GM23248 (cell line): ENCODE measurements at places on chromosomes 2 and 18. TPM values are rescaled to one million over a fixed set of nuclear protein-coding genes. Genes with fewer than 3 reads are reported as not detected.

GRCh38 chr18:62434798-62435197 lies 88.0 kb upstream of the ZCCHC2 start:
- DNase-seq: peak; percentile 36

GRCh38 chr2:196247976-196248280 lies 76.5 kb upstream of the STK17B start:
- DNase-seq: no peak

- peak; percentile 6 for DNase-seq
Observed at GRCh38 chr18:42649331-42650035, 466.0 kb downstream of the RIT2 start.

- DNase-seq: peak; percentile 62
Observed at GRCh38 chr2:162840598-162841246, 2.2 kb upstream of the KCNH7 start.

DNA sequence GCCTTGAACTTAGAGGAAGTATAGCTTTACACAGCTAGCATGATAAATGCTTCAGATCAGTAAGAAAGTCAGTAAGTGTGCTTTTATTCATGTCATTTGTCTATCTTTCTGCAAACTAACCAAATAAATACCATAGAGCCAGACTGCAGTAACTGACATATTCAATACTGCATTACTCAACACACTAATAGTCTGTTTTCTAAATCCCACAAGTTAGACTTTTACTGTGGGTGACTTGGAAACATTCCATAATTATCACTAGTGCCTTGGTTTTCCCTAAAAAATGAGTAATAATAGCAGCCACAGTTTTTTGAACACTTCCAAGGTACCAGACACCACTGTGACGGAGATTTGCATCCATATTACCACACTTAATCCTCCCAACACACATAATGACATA lies 33.0 kb downstream of the ACVR1 start:
- DNase-seq: peak; percentile 18

DNA sequence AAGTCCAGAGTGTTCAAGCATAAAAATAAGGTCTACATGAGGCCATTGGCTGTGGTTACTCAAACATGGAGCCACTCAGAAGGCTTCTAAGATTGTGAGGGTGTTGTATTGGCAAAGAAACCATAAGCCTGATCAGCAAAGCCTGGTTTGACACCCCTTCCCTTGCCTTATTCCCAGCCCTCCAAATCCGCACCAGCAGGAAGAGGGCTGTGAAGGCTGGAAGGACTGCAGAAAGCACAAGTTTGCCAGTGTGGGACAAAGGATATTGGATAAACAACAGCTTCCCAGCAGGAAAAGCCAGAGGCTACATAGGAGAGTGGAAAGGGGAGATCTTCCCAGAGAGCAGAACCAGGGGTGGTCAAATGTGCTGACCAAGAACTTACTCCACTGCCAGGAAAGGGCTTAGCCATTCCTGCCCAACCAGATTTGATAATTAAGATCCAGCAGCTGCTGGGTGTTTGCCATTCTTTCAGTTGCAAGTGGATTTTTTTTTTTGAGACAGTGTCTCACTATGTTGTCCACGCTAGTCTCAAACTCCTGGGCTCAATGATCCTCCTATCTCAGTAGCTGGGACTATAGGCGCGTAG lies 1.5 kb upstream of the PRKAG3 start:
- no peak for DNase-seq

DNA sequence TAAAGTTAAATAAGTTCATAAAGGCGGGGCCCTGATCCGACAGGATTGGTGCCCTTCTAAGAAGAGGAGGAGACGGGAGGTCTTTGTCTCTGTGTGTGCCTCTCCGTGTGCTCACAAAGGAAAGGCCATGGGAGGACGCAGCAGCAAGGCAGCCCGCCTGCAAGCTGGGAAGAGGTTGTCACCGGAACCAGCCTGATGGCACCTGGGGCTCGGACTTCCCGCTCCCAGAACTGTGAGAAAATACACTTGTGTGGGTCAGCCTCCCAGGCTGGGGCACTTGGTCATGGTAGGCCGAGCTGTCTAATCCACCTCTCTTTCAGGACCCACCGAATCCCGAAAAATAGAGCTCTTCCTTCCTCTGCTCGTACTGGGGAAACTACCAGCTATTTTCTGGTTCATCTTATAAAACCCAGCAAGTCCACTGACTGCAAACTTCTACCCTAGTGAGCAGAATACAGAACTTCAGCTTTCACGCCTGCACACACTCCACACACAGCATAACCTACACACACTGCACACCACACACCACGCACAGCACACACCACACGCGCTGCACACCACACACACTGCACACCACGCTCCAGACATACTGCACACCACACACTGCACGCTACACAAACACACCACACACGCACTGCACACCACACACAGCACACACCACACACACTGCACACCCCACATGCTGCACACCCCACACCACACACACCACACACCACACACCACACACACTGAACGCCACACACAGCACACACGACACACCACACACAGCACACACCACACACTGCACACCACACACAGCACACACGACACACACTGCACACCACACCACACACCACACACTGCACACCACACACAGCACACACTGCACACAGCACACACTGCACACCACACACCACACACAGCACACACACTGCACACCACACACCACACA lies 58.1 kb downstream of the ASB1 start:
- no peak for DNase-seq

GRCh38 chr18:79697976-79698375 lies 18.4 kb downstream of the CTDP1 start:
- no peak for DNase-seq

DNA sequence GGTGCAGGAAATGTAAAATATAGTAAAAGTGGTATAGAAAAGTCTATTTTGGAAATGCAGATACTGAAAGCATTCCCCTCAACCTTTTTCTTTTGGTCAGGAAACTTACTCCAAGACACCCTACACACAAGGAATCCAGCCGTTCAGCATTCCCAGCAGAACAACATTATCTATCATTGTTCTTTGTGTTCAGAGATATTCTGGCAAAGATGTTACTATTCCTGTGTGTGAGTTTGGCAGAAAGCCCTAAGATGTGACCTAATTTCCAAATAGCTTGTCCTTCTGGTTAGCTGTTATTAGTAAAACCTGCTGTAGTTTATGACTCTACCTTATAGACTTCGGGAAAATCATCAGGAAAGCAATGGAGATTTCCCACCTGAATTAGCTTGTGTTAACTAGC lies 78.1 kb upstream of the PELI1 start:
- DNase-seq: peak; percentile 55

GRCh38 chr2:20593072-20594034 lies 57.5 kb downstream of the HS1BP3 start:
- peak; percentile 90 for DNase-seq

DNA sequence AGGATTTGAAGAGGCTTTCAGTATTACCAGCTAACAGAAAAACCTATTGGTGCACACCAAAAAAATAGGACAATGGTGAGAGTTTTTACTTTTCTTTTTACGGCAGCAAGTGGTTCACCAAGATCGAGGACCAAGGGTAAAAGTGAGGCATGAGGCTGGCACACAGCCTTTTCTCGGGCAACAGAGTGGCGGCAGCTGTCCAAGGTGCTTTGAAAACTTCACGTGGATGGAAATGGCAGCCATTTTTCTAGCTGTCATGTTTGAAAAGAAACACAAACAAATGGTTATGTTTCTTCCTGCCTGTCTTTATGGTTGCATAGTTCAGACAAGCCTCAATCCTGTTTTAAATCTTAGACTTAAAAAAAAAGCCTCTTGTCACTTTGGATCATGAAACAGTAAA lies 812.5 kb upstream of the CHAC2 start:
- peak; percentile 4 for DNase-seq

GRCh38 chr2:10452312-10452711 lies 4.2 kb upstream of the ODC1 start:
- peak; percentile 94 for DNase-seq

The SLC14A1 gene
- 0.54 and 2.0 TPM in 2 replicates for total RNA-seq

The L3MBTL4 gene
- total RNA-seq: not detected in 2 replicates

The ADAM17 gene
- 25.4 and 31.8 TPM in 2 replicates for total RNA-seq

The CXCR1 gene
- total RNA-seq: not detected in 2 replicates

The GKN2 gene
- total RNA-seq: not detected in 2 replicates
